GM13977 (cell line): ENCODE measurements at places on chromosomes 2 and 18.

DNA sequence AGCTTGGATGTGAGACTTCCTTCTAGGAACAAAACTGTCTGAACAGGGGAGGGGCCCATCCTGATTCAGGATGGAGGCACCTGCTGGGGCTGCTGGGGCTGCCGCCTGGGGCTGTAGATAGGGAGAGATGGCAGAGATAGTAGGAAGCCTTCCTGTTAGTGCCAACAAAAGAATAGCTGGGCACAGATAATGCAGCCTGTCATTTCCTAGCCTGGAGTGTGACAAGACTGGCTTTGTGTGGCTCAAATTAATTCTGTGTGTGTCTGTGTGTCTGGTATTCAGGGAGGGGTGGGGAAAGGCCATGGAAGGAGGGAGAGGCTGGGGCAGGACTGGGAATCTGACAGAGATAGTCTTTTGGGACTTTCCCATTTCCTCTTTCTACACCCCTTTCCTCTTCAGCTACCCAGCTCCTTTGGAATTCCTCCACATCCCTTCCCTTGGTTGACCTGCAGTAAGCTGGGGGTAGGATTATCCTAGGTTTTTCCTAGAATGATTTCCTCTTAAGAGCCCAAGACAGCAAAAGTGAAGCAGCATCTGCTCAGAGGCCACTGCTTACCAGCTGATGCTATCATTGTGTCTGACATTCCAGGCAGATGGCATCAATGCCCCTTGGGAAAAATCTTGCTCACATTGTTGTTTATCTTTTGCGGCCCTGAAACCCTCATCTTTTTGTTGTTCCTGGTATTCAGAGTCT, 144.9 kb upstream of the LHCGR start:
- DNase-seq = no peak

DNA sequence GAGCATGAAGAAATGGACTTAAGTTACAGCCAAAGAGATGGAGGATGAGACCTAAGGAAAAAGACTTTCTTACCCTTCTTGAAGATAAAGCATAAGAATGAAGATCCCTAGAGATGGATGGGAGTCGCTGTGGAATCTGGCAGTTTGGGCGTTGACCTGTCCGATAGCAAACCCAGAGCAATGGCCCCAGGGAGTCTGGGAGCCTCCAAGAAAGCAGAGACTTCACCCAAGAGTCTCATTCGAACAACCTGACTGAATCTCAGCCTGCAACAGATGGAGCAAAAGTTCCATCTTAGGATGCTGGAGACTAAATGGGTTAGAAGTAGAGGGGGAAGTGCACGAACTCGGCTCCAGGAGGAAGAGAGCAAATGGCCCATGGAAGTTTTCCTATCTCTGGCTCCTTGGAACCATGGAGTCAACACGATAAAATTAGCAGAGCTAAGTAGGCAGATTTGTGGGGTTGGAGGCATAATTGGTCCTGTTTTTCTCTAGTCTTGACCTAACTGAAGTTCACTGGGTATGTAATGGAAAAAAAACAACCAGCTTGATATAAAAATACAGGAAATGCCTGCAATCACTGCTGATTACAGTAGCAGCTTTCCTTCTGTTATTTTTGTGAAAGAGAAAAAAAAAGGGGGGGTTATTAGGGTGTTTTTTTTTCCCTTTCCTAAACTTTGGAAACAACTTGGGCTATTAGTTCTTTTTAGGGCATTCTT, 178.4 kb upstream of the EPAS1 start:
- DNase-seq = no peak

DNA sequence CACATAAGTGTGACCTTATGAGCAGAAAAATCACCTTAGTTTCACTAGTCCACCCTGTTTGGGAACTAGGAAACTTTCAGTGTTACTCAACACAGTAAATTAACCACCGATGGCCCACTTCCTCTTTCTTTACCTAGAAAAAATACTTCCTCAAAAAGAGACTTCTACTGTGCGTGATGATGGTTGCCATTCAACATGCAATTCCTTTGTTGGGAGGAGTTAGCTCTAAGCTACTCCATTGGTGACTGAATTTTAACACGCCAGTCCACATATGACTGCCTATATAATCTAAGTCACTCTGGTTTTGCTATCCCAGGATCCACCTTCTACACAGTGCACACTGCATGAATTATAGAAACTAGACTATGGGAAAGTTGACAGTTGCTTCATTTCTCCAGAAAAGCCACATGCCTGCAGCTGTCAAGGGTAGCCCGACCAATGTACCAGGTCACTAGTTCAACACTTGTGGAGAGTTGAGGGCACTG, 47.8 kb upstream of the REG3G start:
- DNase-seq = peak; percentile 65

GRCh38 chr2:209662021-209662420, 109.6 kb upstream of the UNC80 start:
- no peak for DNase-seq

DNA sequence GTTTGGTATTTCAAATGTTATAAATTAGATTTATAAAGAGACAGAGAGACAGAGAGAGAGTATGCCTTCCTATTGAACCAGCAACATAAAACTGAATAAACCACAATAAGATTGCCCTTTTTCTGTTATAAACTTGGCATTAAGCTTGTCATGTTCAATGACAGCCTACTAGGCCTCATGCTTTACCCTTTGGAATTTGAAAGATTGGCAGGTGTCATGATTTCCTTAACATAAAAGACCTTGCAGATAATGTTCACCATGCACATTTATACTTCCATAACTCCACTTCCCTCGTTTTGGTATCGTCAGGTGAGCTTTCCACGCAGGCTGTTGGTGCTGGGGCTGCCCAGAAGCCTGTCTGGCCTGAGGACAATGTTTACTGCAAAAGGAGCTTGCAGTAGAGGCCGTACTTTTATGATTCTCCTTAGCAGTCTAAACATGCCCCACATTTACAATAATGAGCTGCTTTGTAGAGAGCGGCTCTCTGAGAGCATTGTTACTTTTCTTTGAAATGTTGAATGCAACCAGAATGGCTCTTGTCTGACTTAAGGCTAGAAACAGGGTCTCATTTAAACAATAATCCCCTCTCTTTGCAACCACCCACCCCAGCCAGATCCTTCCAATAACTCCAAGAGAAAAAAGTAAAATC, 379.1 kb upstream of the ATP5MC3 start:
- DNase-seq = no peak

DNA sequence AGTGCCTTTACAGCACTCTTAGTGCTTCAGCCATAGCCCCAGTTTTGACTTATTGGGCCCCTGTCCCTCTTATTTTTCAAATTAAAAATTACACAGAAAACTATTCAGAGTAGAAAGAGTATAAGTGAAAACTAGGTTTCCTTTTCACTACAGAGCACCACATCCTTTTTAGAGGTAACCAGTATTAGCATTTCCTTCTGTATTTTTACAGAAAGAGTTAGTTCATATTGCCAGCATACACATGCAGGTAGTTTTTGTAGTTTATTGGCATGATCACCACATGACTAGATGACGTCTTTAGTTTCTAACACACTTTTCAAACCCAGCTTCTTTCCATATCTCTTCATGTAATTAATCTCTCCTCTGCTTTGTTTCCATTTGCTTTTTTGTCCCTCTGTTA, 66.4 kb downstream of the UBE2E3 start:
- no peak for DNase-seq

DNA sequence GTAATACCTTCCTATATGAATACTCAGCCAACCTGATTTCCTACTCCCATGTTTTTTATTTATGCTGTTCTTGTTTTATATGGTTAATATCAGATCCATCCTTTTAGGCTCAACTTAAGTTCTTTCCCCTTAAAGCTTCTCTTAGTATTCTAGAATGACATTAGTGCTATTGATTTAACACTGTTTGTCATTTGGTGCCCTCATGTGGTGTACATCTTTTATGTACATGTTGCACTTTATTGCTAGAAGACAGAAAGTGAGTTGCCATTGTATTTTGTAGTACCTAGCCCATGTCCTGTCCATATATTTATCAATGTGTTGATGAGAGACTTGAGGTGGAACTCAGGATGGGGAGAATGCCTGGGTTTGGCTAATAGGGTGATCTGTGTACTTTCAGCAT, 2.5 kb downstream of the HTRA2 start:
- peak; percentile 62 for DNase-seq

DNA sequence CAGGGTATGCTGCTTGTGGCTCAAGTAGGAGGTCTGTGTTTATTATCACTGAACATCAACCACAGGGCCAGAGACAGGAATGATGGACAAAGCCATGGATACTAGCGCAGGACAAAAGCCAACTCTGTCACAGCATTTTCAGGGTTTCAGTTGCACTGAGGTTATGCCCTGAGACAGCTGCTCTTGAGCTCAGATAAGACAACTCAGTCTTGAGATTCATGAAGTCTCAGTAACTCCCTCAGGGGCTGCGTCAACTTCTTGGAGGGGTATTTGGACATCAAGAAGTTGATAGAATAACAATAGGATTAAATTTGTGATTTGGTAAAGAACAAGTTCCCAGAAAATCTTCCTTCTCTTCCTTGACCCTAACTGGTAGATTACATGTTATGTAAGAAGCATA, 287.0 kb upstream of the SLC14A2 start:
- DNase-seq = no peak
